ENCODE measurements at places on chromosomes 3 and 15.

- DNase-seq = no peak
Measured at GRCh38 chr15:100134586-100134985, 207.2 kb downstream of the ADAMTS17 start.

DNA sequence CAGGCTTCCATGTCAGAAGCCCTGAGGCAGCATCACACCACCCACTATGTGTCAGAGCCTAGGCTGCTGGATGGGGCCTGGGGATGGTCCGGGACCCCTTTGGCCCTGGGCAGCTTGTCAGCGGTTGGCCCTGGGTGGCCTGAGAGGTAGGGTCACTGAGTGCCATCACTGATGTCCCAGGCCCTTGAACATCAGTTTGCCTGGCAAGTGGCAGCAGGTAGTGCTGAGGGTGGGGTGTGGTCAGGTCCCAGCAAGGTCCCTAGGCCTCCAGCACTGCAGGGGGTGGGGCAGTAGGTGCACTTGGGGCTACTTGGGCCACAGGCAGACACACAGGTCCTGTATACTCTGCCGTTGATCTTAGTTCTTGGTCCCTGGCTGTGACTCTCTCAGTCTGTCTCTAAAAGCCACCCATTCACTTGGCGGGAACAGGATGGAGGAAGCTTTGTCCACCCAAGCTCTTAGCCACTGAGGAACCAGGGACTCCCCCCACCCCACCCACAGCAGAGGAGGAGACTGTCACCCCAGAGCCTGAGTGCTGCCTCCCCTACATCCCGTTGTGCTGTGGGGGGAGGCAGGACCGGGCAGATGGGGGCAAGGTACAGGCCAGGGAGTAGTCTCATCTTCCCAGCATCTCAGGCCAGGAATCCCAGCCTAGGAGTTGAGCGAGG, 5.8 kb downstream of the GNAI2 start:
- no peak for DNase-seq

GRCh38 chr3:100159331-100160153, 45.2 kb upstream of the FILIP1L start:
- no peak for DNase-seq

- no peak for DNase-seq
Measured at GRCh38 chr3:86951322-86951721, 39.6 kb downstream of the VGLL3 start.

DNA sequence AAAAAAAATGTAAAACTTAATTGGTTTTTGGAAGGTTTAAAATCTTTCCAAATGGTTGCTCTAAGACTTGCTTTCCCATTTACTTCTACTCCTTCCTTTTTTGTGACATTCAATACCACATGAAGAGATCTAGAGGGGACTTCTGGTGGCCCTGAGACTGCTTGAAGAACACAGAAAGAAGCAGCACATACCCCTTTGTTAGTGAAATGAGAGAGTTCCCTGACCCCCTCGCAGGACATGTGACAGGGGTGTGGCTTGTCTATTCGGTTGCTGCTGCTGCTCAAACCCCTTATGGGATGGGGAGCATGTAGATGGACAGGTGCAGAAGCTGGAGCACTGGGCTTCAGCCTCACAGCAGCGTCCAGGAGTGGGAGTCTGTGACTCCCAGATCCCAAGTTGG, 71.0 kb downstream of the ZMAT3 start:
- DNase-seq = no peak

DNA sequence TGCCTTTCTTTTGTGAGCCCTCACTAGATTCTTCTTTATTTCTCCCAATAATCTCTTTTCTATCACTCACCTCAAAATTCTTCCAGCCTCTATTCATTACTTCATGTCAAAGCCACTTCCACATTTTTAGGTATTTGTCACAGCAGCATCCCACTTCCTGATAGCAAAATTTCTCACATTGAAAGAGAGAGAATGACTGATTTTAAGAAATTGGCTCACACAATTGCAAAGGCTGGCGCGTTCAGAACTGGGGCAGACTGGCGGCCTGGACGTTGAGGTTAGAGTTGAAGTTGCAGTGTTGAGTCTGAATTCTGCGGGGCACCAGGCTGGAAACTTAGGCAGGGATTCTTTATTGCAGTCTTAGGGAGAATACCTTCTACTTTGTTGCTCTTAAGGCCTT, 117.9 kb downstream of the LRRC28 start:
- DNase-seq = no peak

DNA sequence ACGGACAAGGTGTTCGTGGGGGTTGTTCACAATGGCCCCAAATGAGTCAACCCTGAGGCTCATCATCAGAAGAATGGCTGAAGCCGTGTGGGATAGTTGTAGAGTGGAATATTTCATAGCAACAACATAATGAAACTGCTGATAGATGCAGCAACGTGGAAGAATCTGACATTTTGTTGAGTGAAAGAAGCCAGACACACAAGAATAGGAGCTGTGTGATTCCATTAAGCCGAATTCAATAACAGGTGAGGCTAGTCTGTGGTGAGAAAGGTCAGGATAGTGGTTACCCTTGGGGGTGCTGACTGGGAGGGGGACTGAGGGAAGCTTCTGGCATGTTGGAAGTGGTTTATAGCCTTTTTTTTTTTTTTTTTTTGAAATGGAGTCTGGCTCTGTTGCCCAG, 144.0 kb downstream of the SMAD6 start:
- no peak for DNase-seq

GRCh38 chr3:99751649-99752048, 66.0 kb upstream of the CMSS1 start:
- DNase-seq = no peak

DNA sequence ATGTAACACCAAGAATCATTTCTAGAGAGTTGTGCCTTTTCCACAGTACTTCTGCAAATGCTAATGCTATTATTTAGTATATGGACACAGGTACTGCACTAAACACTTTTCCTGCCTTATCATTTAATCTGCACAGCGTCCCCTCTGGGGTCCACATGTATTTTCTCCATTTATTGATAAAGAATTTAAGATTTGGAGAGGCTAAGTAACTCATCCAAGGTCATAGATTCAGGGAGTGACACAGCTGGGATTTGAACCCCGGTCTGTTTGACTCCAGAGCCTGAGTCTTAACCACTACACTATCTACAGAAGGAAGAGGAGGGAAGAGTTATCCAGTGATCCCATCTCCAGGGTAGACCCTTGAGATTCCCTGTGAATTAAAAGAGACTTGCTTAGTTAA, 24.9 kb upstream of the TPRG1 start:
- DNase-seq = no peak

- no peak for DNase-seq
Measured at GRCh38 chr15:90044191-90044590, 43.1 kb downstream of the ZNF710 start.

GRCh38 chr3:170553788-170554757, 31.8 kb downstream of the SLC7A14 start:
- DNase-seq = no peak

Data from stimulated activated CD8-positive, alpha-beta memory T cell treated with anti-CD3 and anti-CD28 coated beads, Interleukin-4, amount 100 ng/mL, for 1 hour (primary cell).